ENCODE measurements at places on chromosomes 1 and 21. TPM values are rescaled to one million over a fixed set of nuclear protein-coding genes. Genes with fewer than 3 reads are reported as not detected.
A peak's percentile ranks its signal among the peaks of the same experiment; 100 is the strongest.

DNA sequence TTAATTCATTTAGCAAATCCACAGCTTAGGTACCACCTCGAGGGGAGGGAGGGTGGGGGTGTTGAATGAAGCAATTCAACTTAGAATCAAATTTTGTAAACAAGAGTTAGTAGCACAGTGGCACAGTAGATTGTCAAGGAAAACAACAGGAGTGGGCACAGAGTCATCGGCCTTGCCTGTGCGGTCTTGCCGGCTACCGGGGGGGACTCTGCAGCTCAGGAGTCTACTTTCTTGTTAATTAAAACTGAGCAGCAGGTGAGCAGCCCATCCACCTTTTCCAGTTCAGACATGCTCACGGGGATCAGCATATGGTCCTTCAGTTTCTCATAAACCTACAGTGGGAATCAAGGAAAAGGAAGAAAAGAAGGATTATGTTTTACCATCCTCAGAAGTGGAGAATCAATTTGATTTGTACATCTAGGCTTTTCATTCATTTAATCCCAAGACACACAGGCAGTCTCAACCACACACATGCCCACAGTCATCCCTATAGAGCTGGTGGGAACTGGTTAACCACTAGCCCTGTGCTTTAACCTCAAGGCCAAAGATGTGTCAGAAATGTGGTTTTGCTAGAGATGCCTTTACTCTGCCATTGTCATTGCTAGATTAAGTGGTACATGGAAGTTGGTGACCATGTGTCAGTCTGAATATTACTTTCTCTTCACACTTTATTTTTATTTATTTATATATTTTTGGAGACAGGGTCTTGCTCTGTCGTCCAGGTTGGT, 45.0 kb upstream of the BCL10 start:
- no peak for DNase-seq
- no peak overlapping the region for H3K4me3 ChIP-seq
- no peaks in the 10 kb centered on the region for H3K36me3 ChIP-seq
- peaks cover 3% of the 10 kb centered on the region for H3K4me1 ChIP-seq
- H3K27ac ChIP-seq, result no peak overlapping the region
- peaks cover 53% of the 10 kb centered on the region for H3K27me3 ChIP-seq

DNA sequence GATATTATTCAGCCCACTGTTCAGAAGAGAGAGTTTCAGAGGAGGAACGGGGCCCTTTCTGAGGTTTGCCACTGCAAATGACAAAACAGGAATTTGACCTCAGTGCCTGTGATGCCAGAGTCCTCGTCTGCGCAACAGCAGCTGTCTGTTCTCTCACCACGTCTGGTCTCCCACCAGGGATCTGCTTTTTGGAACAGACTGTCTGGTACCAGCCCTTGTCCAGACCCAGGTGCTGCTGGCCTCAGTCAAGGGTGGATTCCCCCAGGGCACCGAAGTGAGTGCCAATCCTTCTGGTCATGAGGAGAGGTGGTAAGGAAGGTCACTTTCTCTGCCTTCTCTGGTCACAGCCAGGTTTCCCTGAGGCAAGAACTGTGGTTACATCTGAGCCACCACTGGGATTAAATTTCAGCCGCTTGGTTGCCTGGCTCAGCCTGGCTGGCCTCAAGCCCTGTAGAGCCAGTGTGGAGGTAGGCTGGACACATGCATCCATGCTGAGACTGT, 2.3 kb upstream of the BCAN start:
- DNase-seq, result no peak
- H3K27ac ChIP-seq, result no peak overlapping the region
- H3K27me3 ChIP-seq, result peaks cover 81% of the 10 kb centered on the region
- peaks cover 22% of the 10 kb centered on the region for H3K4me1 ChIP-seq
- no peak overlapping the region for H3K4me3 ChIP-seq
- H3K36me3 ChIP-seq, result peaks cover 4% of the 10 kb centered on the region

DNA sequence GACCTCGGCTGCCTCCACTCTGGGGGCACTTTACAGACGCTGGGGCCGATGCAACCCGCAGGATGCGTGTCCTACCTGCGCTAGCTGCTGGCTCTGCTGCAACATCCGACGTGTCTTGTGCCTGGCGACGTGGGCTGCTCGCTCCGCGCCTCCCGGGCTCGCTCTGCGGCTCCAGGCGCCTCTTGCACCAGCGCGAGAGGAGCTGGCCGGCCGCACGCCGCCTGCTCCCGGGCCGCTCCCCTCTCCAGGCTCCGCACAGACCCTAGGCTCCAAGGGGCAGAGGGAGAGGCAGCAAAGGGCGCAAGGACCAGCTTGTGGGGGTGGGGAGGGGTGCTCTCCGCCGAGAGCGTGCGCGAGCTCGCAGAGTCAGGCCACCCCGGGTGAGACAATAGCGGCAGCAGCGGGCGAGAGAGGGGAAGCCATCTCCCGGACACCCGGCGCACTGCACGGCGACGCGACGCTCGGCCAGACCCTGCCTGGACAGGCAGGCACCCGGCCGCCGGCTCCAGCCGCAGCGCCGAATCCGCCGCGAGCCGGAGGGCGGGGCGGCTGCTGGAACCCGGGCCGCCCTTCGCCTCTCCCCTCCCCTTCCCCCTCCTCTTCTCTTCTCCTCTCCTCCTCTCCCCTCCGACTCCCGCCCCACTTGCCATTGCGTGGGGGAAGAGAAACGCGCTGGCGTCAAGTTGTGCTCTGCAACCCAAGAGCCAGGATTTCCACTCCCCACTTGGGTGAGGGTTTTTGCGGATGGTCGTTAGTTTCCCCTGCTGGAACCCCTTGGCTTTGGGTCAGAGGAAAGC, at the start of gene PIK3C2B:
Gene PIK3C2B, minus strand, starts transcription at position 525 of the 797 bp plus-strand sequence. CDS start 25,003 bp downstream, outside the sequence.
- peak within 1 kb of the TSS; percentile 93 for H3K4me3 ChIP-seq
- H3K36me3 ChIP-seq, result peaks cover under 1% of the 10 kb centered on the region
- peak within 1 kb of the TSS; percentile 94 for H3K27ac ChIP-seq
- peak; percentile 51 for DNase-seq

- H3K4me1 ChIP-seq, result no peaks in the 10 kb centered on the region
- H3K36me3 ChIP-seq, result no peaks in the 10 kb centered on the region
- no peaks in the 10 kb centered on the region for H3K27me3 ChIP-seq
- DNase-seq, result no peak
- no peak overlapping the region for H3K4me3 ChIP-seq
These were observed 366.4 kb upstream of the CXADR start for GRCh38 chr21:17146426-17146825.

- no peaks in the 10 kb centered on the region for H3K4me1 ChIP-seq
- no peaks in the 10 kb centered on the region for H3K36me3 ChIP-seq
- H3K27me3 ChIP-seq, result peaks cover 29% of the 10 kb centered on the region
These were observed 193.4 kb downstream of the ATG4C start for GRCh38 chr1:62977366-62977765.

DNA sequence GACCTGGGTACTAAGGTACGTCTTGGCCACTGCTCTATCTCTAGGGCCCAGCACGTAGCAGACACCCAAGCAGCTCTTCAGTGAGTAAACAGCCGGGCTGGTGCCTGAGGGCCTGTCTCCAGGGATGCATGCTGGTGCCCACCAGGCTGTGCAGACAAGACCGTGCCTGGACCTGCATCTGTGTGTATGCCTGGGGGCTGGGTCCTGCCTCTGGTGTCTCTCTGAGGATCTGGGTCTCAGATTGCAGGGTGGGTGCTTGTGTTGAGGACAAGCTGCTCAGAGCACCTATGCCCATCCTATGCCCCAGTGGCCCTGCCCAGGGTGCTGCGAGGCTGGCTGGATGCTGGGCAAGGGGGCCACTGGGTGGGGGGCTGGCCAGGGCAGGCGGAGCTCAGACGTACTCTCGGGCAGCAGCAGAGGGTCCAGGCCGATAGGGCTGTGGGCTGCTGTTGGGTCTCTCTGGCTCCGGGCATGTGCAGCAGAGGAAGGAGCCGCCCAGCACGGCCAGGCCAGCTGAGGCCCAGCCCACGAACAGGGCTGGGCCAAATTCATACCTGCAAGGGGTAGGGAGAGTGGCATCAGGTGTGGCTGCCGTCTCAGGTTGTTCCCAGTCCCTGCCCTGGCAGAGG, 4.4 kb downstream of the CLDN19 start:
- no peaks in the 10 kb centered on the region for H3K27me3 ChIP-seq
- H3K4me3 ChIP-seq, result no peak overlapping the region
- peaks cover 12% of the 10 kb centered on the region for H3K4me1 ChIP-seq
- no peaks in the 10 kb centered on the region for H3K36me3 ChIP-seq
- H3K27ac ChIP-seq, result no peak overlapping the region

DNA sequence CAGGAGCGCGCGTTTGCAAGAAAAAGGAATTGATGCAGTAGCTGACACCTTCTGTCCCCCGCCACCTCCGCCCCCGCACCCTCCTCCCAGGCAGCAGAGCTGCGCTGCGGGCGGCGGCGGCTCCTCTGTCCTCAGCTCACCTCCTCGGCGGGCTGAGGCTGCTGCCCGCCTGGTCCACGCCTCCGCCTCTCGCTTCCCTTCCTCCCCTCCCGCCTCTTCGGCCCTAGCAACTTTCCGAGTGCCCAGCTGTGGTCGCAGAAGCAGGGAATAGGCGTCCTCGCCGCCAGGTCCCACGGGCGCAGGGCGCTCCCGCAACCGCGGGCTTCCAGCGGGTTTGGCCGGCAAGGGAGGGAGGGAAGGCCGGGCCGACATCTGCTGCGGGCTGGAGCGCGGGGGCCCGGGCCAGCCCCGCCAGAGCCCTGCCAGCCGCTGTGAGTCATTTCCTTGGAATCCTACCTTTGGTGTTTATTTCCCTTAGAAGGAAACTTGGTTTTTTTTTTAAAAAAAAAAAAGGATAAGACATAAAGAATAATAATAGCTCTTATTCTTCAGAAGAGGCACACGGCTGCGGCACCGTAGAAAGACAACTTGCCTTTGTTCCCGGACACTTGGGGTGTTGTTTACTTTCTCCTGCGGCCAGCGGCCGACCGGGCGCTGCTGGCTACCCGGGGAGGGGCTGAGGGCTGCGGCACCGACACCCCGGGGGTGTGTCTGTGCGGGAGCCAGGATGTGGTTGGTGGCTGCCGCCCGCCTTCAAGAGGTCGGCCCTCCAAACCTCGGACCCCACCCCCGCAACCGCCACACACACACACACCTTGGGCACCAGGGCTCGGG, 1.1 kb downstream of the SERTAD4 start:
- no peak for DNase-seq
- peaks cover 60% of the 10 kb centered on the region for H3K27me3 ChIP-seq
- H3K4me1 ChIP-seq, result peaks cover 8% of the 10 kb centered on the region
- H3K27ac ChIP-seq, result no peak overlapping the region
- H3K4me3 ChIP-seq, result peak overlapping the region; percentile 82

GRCh38 chr1:178551307-178551706, 38.4 kb downstream of the TEX35 start:
- no peak overlapping the region for H3K27ac ChIP-seq
- H3K27me3 ChIP-seq, result peaks cover 4% of the 10 kb centered on the region
- DNase-seq, result no peak
- no peaks in the 10 kb centered on the region for H3K4me1 ChIP-seq
- no peak overlapping the region for H3K4me3 ChIP-seq
- H3K36me3 ChIP-seq, result no peaks in the 10 kb centered on the region

DNA sequence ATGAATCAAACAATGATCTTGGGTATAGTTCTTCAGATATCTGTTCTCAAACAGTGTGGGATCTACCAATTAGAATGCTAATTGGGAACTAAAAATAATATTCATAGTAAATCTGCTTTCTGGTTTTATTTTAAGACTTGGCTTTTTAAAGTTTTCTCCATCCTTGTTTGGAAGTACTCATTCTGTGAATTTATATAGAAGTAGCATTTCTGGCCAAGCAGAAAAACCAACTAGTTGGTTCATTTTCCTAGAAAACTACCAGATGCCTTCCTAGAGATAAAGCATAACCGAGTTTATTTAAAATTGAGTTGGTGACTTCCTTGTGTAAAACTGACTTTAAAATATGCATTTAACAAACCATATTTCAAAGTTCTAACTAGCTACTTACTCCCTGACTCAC, 48.8 kb downstream of the DNM3 start:
- no peaks in the 10 kb centered on the region for H3K4me1 ChIP-seq
- H3K4me3 ChIP-seq, result no peak overlapping the region
- no peak overlapping the region for H3K27ac ChIP-seq
- peaks cover 4% of the 10 kb centered on the region for H3K36me3 ChIP-seq
- no peaks in the 10 kb centered on the region for H3K27me3 ChIP-seq

DNA sequence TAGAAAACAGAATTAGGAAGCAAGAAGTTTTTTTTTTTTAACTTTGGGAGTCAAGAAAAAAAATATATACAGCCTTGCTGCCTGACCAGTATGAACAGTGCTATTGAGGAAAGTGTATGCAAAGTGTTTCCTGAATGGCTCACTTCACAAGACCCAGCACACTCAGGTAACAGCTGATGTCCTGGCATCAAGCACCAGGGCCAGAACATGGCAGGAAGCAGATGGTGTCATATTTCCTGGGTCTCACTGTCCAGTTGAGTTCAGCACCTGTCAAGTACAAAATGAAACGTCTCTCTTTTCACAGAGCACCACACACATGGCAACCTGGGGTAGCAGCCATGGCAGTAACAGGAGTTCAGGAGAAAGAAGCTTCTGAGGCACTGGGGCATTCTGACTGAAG, 372.3 kb downstream of the TTLL7 start:
- no peaks in the 10 kb centered on the region for H3K27me3 ChIP-seq
- no peaks in the 10 kb centered on the region for H3K36me3 ChIP-seq
- H3K4me1 ChIP-seq, result no peaks in the 10 kb centered on the region

DNA sequence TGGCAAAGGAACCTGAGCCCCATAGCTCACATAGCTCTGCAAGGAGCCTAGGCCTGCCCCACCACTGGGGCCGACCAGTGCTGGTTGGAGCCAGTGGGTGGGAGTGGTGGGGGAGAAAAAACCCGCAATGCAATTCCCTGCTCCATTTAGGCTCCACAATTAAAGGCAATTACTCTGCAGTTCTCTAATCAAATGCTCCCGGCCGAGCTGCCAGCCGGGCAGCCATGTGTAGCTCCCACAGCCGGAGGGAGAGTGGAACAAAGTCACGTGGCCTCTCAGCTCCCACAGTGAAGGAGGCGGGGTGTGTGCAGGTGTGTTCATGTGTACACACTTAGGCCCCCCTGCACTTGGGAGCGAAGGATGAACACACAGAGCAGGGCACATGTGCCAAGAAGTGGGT, 81.6 kb downstream of the KIRREL1 start:
- no peak for DNase-seq
- H3K36me3 ChIP-seq, result peaks cover 2% of the 10 kb centered on the region
- no peak overlapping the region for H3K27ac ChIP-seq
- H3K4me3 ChIP-seq, result no peak overlapping the region
- peaks cover 46% of the 10 kb centered on the region for H3K27me3 ChIP-seq

- H3K36me3 ChIP-seq, result no peaks in the 10 kb centered on the region
- no peak overlapping the region for H3K27ac ChIP-seq
- no peak for DNase-seq
- peaks cover 5% of the 10 kb centered on the region for H3K27me3 ChIP-seq
- H3K4me3 ChIP-seq, result no peak overlapping the region
These were observed 111.7 kb upstream of the KCNJ15 start for GRCh38 chr21:38145104-38145503.

Gene PADI1
- not detected for total RNA-seq

Gene PLD5
- total RNA-seq, result not detected

Gene VASH2
- 0.55 TPM for total RNA-seq

Gene GCSAML
- total RNA-seq, result 2.2 TPM

Gene PRAMEF12
- not detected for total RNA-seq

Gene TSPAN1
- not detected for total RNA-seq

Gene AMY2B
- total RNA-seq, result 29.3 TPM

Gene GBP7
- total RNA-seq, result not detected

Gene HENMT1
- 10.3 TPM for total RNA-seq

Gene SLC26A9
- not detected for total RNA-seq

Data from T-helper 17 cell (primary cell).